Sigmoid colon (tissue), 7 donors: ENCODE measurements at places on chromosomes 3 and 15.

DNA sequence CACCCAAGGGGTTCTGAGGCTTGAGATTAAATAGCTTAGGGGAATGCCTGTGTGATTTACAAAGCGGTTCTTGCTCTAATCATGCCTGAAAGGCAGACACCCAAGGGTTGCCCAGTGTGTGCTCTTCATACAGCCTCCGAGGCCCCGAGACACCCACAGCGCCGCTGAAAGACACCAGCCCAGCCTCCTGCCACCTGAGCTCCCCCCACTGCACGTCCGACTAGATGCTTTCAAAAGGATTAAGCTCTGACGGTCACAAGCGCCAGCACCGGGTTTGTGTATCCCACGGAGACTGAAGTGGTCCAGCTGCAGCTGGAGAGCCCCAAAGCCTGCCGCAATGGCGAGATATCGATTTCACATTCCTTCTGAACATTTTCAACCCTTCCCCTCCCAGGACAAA, 50.3 kb downstream of the SPATA12 start:
- DNase-seq, result no peak

DNA sequence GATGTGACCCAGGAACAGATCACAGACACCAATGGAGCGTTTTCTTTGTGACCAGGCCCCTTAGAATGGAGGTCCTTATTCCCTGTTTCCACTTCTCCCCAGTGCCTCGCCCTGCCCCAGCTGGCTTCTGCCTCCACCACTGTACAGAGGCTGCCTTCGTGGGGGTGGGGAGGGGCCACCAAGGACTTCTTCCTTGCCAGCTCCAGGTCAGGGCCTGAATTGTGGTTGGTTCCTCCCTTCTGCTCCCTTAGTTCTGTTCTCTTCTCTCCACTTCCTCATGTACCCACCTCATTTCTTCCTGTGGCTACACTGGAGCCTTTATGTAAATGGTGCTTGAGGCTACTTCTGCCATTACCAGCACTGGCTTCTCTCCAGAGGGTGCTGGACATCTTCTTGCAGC, 16.4 kb downstream of the TGM4 start:
- DNase-seq, result no peak

- peak; percentile 67 for DNase-seq
These were observed 401 bp downstream of the SEC11A start for GRCh38 chr15:84715441-84716035.

DNA sequence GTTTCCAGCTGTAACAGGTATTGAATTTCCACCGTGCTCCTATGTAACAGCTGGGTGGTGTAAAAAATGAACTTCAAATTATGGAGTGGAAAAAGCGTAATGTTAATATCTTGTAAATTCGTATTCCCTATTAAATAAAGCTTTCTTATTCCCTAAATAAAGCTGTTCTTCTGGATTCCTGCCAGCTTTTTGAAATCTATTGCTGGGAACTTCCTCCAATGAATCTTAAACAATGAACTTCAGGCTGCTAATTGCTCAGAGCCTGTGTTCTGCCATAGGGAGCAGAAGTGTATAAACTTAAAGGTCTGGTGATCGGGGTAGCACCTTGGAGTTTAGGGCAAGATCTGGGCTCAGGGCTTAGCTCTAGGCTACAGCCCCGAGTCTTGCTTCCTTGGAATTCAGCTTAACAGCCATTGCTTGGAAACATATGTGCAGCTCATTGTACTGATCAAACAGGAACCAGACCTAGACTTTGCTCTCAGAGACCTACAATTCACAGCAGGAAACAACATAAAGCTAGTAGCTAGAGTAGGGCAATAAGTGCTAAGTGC, 1.4 kb downstream of the ARL14 start:
- DNase-seq, result no peak

GRCh38 chr15:49145651-49146609, 9.5 kb downstream of the COPS2 start:
- DNase-seq, result no peak

DNA sequence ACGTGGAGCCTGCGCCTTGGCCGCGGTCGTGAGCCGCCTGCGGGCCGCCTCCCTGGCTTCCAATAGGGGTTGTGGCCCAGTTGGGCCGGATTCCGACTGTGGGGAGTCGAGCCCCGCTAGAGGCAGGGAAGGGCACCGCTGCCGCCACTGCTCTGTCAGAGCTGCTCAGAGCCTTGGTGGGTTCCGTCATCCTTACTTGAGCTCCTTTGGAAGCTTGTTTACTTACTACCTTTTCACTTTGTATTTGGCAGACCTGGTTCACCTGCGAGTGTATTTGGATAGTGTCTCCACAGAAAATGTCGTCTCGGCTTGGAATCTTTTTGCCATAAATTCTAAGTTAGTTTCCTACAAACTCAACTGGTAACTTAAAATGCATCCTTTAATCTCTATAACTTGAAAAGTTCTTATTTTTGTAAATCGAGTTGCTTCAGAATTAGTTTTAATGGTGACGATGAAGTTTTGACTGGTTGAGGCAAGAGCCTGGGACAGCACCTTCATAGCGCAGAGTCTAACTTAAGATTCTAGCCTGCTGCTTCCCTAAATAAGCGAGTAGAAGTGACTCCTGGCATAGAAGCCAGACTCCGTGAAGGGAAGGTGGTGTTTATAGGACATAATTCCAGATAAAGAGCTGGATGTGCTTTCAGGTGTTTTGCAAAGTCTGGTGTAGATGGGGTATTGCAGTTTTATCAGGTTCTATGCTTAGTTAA, 800 bp downstream of the DAG1 start:
- no peak for DNase-seq

DNA sequence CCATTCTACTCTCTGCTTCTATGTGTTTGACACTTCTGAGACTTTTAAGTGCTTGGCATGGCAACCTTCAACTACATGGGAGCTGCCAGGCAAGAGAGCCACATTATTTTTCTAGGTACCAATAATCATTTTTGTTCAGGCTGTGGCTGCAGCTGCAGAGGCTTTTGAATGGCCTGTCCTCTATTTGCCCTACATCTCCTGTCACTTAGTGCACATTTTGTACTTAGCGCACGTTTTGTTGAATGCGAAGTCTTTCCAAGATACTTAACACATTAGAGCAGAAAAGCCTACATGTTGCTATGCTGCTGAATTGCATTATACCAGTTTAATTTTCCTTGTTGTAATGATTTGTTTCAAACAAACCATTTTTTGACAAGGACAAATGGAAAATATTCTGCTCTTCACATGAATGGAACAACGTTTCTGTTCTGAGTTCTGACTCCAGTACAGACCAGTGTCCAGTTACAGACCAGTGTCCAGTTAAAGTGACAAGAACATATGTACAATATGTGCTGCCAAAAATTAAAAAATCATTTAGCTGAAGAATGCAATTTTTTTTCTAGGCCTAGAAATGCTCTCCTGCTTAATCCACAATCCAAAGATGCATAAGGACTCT, 113.9 kb downstream of the ABI3BP start:
- no peak for DNase-seq

DNA sequence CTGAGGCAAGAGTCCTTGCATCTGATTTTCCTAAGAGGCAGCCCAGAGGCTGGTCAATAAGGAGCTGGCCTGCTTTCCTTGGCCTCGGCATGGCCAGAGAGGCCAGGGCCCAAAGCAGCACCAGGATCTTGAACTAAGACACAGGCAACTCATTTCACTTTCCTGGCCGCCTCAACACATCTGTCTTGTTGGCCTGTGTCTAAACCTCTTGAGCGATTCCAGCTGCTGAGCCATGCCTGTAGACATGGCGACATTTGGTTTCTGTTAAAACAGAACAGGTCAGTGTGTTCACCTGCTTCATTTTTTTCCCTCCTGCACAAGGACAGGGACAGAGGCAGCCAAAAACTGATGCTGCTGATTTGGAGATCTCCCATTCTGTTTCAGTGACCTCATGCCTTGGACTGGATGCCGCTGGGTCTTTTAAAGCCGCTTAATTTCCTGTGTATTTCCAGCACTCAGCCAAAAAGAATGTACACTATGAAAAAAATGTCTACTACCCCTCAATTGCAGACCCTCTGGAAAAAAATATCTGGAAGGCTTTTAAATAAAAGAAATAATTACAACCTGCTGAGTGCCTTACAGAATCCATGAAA, 266.6 kb upstream of the ICE2 start:
- DNase-seq, result peak; percentile 93

GRCh38 chr15:75025107-75025506, 1.7 kb downstream of the PPCDC start:
- no peak for DNase-seq

DNA sequence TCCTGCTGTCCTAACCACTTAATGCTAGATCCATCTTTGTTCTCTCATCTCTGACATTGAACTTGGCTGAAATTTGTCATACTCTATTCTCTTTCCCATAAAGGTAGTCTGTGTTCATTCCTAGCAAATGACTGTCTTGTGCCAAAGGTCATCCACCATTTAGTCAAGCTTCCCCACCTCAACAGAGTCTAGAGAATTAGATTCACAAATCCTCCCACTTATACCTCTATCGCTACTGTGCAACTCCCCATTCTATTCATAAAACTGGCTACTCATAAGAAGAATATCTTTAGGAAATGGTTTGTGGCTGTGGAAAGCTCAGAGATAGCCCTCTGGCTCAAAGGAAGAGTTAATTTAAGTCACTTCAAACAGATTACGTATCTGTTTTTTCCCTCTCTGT, 59.7 kb upstream of the MBNL1 start:
- no peak for DNase-seq

DNA sequence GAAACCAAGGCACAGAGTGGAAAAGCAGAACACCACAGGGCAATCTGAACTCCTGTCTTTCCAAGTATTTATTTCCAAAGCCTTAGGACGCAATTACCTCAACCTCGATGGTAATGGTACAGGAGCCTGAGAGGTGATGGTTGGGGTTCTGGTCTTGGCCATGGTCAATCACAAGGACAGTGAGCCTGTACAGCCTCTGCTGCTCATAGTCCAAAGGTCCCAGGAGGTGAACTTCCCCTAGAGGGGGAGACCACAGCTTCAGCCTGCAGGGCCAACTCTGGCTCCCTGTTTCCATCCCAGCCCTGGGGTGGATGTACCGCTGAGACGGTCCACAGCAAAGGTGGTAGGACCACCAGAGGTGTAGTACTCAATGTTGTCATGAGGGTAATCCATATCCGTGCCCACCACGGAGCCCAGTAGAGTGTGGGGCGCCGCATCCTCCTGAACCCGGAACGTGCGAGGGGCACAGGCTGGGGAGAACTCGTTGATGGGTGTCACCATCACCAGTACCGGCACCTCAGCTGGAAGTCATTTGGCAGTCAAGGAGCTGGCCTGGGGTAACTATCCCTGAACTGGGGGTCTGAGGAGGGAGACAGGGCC, 6.1 kb downstream of the CDHR4 start:
- DNase-seq, result peak; percentile 40

DNA sequence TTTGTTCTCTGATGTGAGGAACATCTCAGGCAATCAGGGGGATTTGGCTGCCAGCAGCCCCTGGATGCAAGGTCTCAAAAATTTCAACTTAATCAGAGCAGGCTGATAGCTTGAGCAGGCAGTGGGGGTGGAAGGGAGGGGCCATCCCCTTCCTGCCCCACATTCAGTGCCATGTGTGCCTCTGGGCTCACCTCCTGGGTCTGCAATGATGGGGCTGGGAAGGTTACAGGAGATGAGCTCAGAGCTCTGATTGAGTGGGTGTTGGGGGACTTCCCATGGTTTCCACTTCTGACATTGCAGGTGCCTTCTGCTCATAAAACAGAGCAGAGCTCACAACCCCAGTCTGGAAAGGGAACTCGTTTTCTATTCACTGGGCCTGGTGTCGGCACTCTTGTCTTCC, 37.0 kb downstream of the PARP16 start:
- no peak for DNase-seq

DNA sequence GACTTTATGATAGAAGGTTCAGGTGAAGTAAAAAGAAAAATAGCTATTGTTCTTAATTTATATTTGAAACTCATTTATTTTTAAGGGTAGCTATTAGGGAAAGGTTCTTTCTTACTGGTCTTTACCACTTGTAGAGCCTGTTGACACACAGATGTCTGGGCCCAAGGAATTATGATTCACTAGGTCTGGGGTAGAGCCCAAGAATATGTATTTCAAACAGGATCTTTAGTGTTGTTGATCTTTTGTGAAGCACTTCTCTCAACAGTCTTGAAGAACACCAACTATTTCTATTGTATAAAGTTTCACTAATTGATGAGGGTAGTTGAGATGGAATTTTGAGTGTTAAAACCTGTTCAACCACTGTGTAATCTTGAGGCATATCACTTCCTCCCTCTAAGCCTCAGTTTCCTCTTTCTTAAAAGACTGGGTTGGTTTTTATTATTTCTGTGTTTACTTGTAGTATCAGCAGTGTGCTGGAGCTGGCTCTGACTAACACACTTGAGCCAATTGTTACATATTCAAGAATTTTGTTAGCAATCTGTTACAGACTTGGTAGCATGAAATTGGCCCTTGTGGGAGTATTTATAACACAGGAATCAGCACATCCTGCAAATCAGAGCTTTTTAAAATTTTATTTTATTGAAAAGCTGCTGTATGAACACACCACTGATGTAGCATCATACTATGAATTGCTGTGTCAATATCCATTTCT, 155.9 kb downstream of the RBMS3 start:
- DNase-seq, result no peak

- no peak for DNase-seq
These were observed 311.3 kb downstream of the UACA start for GRCh38 chr15:70451821-70452653.

GRCh38 chr3:146813496-146813895, 208.3 kb upstream of the PLSCR5 start:
- DNase-seq, result no peak

- DNase-seq, result peak; percentile 74
These were observed 110.8 kb downstream of the TBC1D2B start for GRCh38 chr15:77966540-77967234.

DNA sequence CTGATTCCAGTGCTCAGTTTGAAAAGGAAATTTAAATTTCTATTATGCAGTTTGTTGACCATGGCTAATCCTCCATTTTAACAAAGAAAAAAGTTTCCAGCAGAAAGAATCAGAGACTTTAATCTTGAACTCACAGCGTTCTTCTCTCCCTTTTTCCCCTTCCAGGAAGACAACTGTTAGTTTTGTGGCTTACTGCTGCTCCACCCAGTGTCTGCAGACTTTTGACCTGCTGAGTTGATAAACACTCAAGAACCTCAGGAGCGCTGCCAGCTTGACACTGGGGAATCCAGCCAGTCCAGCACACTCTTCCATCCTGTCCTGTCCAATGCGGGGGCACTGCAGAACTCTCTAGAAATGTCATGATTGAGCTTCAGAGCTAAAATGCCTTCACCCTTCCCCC, 134.6 kb downstream of the LRRC28 start:
- DNase-seq, result no peak

DNA sequence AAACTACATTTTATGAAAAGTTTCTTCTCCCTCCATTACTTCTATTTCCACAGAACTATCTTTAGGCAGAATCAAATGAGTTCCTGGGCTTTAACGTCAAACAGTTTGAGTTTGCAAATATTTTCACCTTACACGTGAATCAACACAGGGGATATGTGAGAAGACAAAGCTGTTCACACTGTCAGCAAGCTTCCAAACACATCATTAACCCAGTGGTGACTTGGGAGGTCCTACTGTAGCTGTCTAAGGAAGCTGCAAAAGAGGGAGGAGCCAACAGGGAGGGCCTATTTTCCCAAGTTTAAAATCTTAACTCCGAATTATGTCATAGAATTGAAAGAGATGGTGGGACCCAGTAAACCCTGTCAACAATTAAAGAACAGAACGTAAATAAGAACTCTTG, 337.8 kb upstream of the DNAJC19 start:
- DNase-seq, result no peak
